ENCODE measurements at places on chromosomes 6 and 20.

DNA sequence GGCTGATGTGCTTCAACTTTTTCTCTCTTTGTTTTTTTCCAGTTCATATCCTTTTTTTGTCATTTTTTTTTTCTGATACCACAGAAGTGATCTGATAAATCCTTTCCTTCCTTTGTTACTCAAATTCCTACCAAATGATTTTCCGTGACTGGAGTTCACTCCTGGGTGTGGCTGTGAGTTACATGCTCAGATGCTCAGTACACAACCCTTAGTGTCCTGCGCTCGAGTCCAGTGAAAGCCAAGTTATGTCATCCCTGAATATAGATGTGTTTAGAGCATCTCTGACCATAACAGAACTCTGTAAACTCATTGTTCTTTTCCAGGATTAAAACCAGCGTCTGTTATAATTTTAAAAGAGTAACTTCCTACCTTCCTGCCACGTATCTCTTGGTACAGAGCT is 147.2 kb upstream of the AKAP12 start:
- DNase-seq = peak; percentile 25

DNA sequence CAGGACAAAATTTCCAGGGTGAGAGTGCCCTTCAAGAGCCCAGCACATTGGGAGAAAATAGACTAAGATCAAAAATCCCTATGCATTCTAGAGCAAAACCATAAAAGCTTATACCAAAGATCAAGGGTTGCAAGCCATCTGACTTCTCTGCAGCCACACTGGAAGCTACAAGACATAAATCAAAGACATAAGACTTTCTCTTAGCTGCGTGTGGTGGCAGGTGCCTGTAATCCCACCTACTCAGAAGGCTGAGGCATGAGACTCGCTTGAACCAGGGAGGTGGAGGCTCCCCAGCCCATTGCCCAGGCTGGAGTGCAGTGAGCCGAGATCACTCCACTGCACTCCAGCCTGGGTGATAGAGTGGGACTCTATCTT is 91.9 kb upstream of the NXT1 start:
- no peak for DNase-seq

GRCh38 chr20:19308146-19308545 is 95.7 kb downstream of the SLC24A3 start:
- DNase-seq = no peak

DNA sequence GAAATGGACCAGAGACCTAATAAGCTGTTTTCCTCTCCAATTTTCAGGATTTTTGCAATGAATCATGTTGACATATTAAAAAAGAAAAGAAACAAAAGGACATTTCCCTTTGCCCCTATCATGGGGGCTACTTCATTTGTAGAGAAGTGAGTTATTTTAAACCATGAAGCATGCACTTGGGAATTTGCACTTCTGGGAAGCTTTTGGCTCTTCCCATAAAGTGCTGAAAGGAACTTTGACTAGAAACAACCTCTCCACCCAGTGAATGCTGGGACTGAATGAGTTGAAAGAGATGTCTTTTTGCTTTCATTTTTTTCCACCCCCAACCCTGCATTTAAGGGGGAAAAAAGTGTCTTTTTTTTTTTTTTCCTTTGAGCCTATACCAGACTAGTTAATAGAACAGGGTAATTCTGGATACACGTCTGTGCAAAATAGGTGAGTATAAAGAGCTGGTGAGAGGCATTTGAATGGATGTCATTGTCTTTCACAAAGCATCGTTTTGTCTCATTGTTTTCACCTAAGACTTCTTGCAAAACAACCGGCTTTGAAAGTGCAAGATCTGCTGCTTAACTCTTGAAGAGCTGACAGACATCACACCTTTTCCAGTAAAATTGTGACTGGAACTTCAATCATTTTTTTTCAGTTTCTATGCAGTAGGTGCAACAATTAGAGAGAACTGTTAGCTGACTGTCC is 138.7 kb upstream of the BACH2 start:
- peak; percentile 19 for DNase-seq

- DNase-seq = peak; percentile 39
Measured at GRCh38 chr6:110232450-110232849, 52.2 kb downstream of the CDC40 start.

DNA sequence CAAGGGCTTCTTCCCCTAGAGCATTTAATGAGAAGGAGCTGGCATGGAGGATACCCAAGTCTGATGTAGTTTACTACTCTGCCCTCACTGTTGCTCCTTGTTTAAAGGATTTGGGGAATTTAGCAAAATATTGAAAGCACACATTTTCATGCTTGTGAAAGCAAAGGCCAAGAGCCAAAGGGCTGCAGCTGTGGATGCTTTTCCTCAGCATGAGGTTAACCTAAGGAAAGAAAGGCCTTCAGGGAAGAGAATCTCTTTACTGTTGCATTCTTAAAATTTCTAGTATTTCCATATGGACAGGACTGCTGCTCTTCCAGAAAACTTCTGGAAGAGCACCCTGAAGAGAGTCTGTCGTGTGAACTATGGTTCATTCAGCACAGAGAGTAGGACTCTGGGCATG is 45.9 kb upstream of the SASH1 start:
- DNase-seq = no peak

DNA sequence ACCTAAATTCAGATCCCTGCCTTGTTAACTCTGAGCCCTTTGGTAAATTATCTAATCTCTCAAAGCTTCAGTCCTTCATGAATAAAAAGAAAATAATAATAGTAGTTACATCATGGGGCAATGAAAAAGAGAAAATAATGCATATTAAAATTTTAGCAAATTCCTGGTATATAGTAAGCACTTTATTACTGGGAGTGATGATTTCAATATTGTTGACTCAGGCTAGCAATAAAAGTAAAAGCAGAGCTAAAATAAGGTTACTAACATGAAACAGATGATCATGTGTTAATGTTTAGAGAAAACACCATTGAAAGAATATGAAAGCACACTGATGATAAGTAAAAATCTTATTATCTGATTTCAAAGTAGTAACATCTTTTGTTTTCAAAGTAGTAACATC is 13.6 kb downstream of the GINS1 start:
- DNase-seq = no peak

- no peak for DNase-seq
Measured at GRCh38 chr20:59771506-59772372, 161.7 kb downstream of the SYCP2 start.

GRCh38 chr20:34997131-34997561 is 41.5 kb downstream of the MYH7B start:
- no peak for DNase-seq

DNA sequence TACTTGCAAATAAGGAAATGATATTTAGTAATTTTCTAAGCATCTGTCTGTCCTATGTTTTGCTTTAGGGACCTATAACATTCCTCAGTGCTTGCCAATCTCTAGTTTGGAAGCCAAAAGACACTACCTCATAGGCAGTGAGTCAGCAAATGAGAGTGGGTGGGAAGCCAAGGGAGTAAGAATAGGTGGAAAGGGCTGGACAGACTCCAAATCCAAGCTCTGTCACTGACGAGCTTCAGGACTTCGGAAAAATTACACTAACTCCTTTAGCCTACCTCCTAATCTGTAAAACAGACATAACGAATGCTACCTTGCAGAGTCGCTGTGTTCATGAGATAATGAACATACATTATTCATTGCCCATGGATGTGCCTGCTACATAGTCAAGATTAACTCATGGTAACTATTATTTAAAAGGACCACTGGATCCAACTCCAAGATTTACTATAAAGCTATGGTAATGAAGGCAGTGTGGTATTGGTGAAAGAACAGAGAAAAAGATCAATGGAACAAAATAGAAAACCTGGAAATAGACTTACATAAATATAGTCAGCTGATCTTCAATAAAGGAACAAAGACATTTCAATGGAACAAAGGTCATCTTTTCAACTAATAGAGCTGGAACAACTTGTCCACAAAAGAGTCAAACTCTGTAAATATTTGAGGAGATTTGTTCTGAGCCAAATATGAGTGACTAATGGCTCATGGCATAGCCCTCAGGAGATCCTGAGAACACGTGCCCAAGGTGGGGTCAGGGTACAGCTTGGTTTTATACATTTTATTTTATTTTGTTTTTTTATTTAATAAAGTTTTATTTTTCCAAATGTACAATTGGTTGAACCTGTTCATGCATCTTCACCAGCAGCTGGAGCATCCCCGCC is 64.1 kb downstream of the FAM50B start:
- DNase-seq = peak; percentile 99

DNA sequence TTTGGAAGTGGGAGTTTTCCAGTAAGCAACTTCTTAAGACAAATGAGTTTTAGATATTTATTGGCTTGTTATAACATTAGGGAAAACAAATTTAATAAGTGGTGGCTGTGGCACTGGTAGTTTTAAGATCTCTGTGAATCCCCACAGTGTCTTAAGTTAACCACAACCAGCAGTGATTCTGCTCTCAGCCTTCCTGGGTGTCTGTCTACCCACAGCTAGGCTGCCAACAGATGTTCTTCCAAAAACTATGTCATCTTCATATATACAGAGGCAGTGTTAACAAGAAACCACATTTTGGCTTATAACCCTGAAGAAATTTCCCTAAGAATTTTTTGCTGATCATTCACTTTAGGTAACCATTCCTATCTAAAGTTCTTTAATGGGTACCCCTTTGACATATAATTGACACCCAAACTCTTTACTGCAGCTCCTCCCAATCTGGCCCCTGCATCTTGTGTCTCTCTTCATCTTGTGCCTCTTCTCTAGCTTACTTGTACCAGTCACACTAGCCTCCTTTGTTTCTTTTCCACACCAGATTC is 52.7 kb downstream of the TOP1 start:
- peak; percentile 51 for DNase-seq

DNA sequence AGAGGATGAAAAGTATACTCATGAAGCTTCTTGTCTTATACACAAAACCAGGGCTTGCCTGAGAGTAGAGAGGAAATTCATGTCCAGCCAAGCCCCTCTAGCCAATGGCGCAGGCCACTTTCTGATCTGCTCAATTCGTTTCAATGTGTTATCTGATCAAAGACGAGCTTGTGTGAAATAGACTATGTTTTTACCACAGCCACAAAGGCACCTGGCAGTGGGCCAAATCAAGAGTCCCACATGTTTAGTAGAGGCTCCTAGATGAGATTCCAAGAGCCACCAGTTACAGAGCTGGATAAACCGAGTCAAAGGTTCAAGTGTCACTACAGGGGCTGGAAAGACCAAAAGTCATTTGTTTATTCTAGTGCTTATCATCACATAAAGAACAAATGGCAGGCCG is 34.9 kb downstream of the GPLD1 start:
- no peak for DNase-seq

DNA sequence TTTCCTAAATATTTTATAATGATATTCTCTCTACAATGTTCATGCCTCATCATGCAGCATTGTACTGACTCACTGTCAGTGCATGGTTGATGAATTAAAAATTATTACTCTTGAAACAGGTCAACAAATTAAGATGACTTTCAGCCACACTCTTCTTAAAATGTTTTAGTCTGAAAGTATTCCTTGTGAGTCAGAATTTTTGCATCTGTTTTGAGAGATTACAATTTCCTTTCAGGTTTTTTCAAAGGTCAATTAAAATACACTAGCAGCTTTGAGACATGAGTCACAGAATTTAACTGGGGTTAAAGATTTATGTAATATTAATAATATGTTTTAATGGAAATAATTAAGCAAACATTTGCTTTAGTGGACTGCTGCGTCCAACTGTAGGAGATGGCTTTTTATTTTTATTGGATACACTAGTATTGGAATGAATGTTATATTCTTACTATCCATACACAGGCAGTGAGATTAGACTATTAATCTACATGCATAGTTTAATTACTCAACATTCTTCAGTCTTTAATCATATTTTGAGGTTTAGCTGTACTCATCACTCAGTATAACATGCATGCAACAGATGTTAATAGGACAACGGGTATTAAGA is 9.7 kb downstream of the COL12A1 start:
- peak; percentile 85 for DNase-seq

- peak; percentile 83 for DNase-seq
Measured at GRCh38 chr6:134520181-134521115, 202.5 kb upstream of the SGK1 start.

GRCh38 chr6:150877928-150878327 is 12.4 kb downstream of the MTHFD1L start:
- DNase-seq = no peak

- DNase-seq = peak; percentile 31
Measured at GRCh38 chr6:158548418-158549161, 11.3 kb upstream of the TMEM181 start.

- DNase-seq = no peak
Measured at GRCh38 chr6:5705252-5705651, 301.5 kb downstream of the NRN1 start.

DNA sequence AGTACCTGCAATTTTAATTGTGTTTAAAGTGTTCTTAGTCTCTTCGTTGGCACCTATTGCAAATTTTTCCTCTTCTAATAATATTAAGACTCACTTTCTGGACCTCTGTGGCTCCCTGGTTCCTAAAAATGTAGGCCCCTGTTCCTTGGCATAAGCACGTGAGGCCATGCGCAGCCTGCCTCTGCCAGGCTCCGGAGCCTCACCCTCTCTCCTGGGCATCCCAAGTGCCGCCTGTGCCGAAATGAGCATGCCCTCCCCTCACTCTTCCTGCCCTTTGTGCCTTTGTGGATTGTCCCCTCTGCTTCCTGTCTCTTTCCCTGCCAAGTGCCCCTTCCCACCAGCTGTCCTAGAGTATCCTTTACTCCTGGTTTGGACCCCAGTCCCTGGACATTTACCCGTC is 246.1 kb downstream of the TMEM242 start:
- no peak for DNase-seq

- DNase-seq = no peak
Measured at GRCh38 chr6:21447987-21448386, 145.6 kb upstream of the SOX4 start.

GRCh38 chr20:49636447-49636846 is 68.5 kb upstream of the PTGIS start:
- DNase-seq = no peak

DNA sequence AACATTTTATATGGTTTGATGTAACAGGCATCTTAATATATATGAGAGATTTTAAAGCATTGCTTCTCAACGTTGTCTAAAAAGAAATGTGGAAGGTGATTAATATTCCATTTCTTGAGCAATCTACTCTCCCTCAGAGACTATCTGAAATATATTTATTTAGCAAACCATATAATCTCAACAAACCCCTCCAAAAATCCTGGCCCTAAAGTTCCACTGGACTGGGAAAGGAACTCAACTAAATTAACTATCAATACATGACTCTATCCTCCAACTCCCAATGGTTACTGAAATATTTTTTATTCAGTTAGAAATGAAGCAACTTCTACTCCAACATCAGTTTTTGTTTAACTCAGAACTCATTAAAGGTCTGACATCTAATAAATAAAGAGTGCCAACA is 6.3 kb downstream of the TASP1 start:
- DNase-seq = no peak

DNA sequence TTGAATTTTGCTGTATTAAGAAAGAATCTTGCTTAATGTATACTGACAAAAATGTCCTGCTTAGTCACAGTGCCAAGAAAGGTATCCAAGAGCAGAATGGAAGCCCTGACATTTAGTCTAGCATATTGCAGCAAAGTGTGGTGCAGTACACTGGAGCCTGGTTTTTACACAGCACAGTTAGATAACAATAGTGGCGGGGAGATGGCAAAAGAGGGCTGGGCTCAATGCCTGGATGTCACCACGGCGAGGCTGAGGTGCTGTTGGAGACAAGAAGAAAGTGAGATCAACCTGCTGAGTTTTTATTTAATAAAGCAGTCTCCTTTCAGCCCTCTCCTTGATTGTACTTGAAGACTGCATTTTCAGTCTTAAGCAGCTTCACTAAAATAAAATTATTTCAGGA is 426.0 kb downstream of the LMBRD1 start:
- no peak for DNase-seq

GRCh38 chr6:168239044-168239773 is 80.4 kb downstream of the DACT2 start:
- DNase-seq = peak; percentile 5

- DNase-seq = no peak
Measured at GRCh38 chr20:41654884-41655283, 36.7 kb upstream of the CHD6 start.

- DNase-seq = peak; percentile 79
Measured at GRCh38 chr20:37276494-37277252, 12.8 kb upstream of the MANBAL start.

All from astrocyte (in vitro differentiated cells and primary cell).